Right renal pelvis (tissue), 4 donors: ENCODE measurements at places on chromosomes 16 and 17.

GRCh38 chr17:49200423-49201083 is 9.8 kb downstream of the GNGT2 start:
- no peak for DNase-seq

DNA sequence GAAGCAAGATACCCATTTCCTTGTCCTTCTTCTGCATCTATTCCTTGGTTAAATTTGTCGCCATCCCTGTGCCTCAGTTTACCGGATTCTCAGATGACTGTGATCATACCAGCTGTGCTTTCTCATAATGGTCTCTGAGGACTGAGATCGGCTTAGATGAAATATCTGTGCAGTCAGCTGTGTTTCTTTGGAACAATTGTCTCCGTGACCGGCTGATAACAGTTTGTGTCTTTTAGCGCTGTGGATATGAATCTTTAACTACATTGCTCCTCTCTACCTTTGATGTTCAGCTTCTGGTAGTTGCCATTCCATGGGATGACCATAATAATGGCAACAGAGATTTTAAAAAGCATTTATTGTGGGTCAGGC is 473 bp downstream of the FTO start:
- DNase-seq = no peak

GRCh38 chr16:68644715-68645493 is at the start of gene CDH3:
TSS of gene CDH3 (plus strand) at chr16:68645310. CDS start at chr16:68645380, 70 bp downstream.
- peak; percentile 46 for DNase-seq

GRCh38 chr17:77361986-77362620 is 221.3 kb downstream of the SEC14L1 start:
- DNase-seq = no peak

GRCh38 chr16:4295581-4295980 is 20.3 kb upstream of the GLIS2 start:
- no peak for DNase-seq

- DNase-seq = no peak
These were observed 87.8 kb downstream of the PLCG2 start for GRCh38 chr16:81866820-81867440.

- DNase-seq = no peak
These were observed 51.7 kb upstream of the SEC14L1 start for GRCh38 chr17:77089124-77089490.

DNA sequence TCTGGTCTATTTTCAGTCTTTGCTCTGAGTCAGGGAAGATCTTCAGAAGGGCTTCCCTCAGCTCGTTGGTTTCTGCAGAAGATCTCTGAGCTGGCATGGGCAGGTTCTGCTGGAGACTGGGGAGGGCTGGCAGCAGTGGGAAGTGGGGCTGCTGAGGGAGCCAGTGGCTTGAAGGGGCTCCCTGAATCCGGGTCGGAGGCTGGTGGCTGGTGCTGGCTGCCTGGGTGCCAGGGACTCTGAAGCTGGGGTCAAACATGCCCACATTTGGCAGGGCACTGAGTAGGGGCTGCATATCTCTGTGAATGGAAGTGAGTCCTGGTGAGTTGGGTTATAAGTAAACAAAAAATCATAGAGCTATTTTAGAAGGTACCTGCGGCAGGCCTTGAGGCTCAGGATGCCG is 67.0 kb downstream of the N4BP1 start:
- no peak for DNase-seq
